Stimulated activated naive CD8-positive, alpha-beta T cell treated with anti-CD3 and anti-CD28 coated beads, Interleukin-15, Interleukin-2, amounts not matched to agents 100 U/mL and 50 U/mL, for 24 hours (primary cell): ENCODE measurements at places on chromosomes 16 and 17.
A peak's percentile ranks its signal among the peaks of the same experiment; 100 is the strongest.

- peak; percentile 61 for DNase-seq
These were observed 23.8 kb downstream of the SNX11 start for GRCh38 chr17:48131216-48131824.

GRCh38 chr17:38320482-38320881, 23.3 kb downstream of the GPR179 start:
- no peak for DNase-seq

GRCh38 chr16:55283812-55284717, 39.9 kb upstream of the IRX6 start:
- DNase-seq = no peak

DNA sequence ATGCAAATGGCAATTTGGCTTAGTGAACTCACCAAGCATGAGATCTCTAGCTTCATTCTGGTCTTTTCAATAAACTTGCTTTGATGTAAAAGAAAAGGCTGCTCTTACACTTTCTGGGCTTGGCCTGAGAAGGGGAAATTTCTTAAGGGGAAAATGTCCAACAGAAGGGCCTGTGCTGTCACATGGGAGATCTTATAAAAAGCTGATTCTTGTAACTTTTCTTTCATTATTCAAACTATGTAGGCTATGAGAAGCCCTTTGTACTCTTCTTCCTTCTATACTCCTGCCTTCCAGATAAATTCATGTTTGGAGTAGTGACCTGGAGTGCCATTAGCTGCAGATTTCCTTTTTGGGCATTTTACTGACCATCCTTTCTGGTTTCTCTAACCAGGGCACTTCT, 16.9 kb downstream of the LIMD2 start:
- no peak for DNase-seq

GRCh38 chr16:87489434-87490045, 3.3 kb downstream of the ZCCHC14 start:
- DNase-seq = no peak

GRCh38 chr17:66577041-66577440, 257.9 kb upstream of the CACNG5 start:
- no peak for DNase-seq

- DNase-seq = peak; percentile 20
These were observed 31.1 kb upstream of the CCR7 start for GRCh38 chr17:40596261-40596919.
